Fibroblast of skin of left quadriceps (primary cell): ENCODE measurements at places on chromosomes 7 and 10.
A peak's percentile ranks its signal among the peaks of the same experiment; 100 is the strongest.

GRCh38 chr10:99981581-99982199 is 28.1 kb downstream of the DNMBP start:
- no peak for DNase-seq

GRCh38 chr10:128077155-128077875 is 48.9 kb downstream of the MKI67 start:
- no peak for DNase-seq

- DNase-seq: no peak
These were observed 216.4 kb downstream of the MLLT10 start for GRCh38 chr10:21750424-21750823.

DNA sequence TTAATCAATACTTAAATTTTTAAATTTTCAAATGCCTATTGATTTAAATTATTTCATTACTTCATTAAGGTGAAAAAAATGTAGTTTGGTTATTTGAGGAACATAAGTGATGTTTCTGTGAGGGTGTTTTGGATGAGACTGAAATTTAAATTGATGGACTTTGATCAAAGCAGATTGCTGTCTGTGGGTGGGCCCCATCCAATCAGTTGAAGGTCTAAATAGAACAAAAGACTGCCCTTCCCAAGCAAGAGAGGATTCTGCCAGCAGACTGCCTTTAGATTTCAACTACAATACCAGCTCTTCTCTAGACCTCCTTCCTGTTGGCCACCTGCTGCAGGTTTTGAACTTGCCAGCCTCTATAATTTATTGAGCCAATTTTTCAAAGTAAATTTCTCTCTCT is 14.5 kb upstream of the GPR37 start:
- no peak for DNase-seq

DNA sequence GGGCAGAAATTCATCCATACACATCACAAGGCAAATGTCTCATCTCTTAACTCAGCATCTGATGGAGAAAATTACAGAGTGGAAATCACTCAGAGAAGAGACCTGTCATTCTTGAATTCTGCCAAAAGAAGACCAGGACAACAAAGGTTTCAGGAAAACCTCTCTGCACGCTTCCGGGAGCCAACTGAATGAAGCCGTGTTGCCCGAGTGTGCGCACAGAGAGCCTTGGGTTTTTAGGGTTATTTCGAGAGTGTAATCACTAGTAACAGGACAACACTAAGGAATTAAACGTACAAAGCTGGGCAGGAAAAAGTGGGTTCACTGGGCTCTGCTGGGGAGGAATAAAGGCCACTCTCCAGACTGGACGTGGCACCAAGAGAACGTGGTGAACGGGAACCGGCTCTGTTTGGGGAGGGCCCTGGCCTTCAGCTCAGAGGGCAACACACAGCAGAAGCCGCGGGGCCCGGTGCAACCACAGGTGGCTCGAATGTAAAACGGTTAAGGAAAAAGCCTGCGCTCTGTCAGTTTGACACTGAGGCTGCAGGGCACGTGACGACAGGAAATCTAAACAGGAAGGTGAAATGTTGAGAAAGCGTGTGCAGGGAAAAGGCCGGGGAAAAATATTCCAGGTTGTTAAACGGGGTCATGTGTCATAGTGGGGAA is 331.5 kb downstream of the DNAJB6 start:
- no peak for DNase-seq

DNA sequence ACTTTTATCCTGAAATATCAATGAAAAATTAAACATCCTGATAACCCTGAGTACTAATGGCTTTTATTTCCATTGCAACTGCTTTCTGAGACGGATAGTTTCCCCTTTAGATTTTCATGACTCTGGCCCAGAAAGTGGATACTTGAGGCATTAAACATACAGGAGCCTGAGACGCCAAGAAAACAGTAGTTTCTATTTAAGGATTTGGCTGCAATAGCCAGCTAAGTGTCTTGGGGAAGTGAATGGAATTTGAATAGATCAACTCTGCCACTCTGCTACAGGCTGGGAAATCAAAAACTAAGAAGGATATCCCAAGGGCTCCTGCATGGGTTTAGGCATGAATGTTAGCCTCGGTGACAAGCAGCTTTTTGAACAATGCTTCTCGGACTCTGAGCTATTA is 24.7 kb upstream of the GPAM start:
- no peak for DNase-seq

GRCh38 chr10:78813998-78814399 is 254.8 kb upstream of the ZMIZ1 start:
- no peak for DNase-seq

- DNase-seq: no peak
These were observed 79.9 kb upstream of the COL13A1 start for GRCh38 chr10:69721690-69722310.

DNA sequence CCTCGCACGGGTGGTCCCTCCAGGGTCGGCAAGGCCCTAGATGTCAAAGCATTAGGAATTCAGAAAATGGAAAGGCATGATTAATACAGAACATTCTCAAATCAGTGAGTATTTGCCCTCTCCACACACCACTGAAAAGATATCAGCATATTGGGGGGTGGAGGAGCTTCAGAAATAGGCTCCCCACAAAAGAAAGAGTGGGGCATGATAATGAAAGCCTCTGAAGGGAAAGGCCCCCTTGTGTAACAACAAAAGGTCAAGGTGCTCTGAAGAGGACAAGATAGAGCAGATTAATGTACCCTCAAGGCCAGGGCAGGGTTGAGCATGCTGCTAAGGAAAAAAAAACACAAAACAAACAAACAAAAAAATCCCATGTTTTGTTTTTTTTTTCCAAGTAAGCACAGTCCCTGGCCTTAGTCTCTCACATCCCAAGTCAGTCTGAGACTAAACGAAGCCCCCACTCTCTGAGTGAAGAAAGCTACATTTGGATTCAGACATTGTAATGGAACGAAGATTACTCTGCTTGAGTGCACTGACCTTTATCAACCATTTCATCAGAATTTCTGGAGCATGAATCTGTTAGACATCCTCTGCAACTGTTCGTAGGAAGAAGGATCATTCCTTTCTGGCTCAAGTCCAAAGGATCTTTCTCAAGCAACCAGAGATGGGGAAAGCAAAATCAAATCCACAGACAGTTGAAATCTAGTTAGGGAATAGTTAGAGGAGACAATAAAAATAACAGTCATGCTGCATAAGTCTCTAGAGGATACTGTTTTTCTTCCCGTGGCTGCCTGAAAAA is 27.4 kb upstream of the DGKI start:
- peak; percentile 96 for DNase-seq
